Osteocyte (in vitro differentiated cells): ENCODE measurements at places on chromosomes 4 and X. TPM values are rescaled to one million over a fixed set of nuclear protein-coding genes. Genes with fewer than 3 reads are reported as not detected.

GAGE1 gene
- total RNA-seq, result not detected in 2 replicates

NWD2 gene
- not detected in 2 replicates for total RNA-seq

AADAT gene
- 10.4 and 10.7 TPM in 2 replicates for total RNA-seq

HSFX1 gene
- 1.6 and 2.1 TPM in 2 replicates for total RNA-seq

SYNPO2 gene
- total RNA-seq, result 3.2 and 4.1 TPM in 2 replicates

TREX2 gene
- total RNA-seq, result 2.5 TPM in 2 replicates

RNF128 gene
- total RNA-seq, result not detected in 2 replicates

NXF2 gene
- total RNA-seq, result not detected in 2 replicates

PLAC1 gene
- total RNA-seq, result not detected in 2 replicates

CDKL2 gene
- total RNA-seq, result 2.3 and 5.0 TPM in 2 replicates

SSX1 gene
- not detected in 2 replicates for total RNA-seq

AFAP1 gene
- total RNA-seq, result 64.9 and 66.9 TPM in 2 replicates

- H3K27ac ChIP-seq, result peak overlapping the region; percentile 61
- H3K36me3 ChIP-seq, result no peaks in the 10 kb centered on the region
- no peak overlapping the region for H3K4me3 ChIP-seq
- H3K27me3 ChIP-seq, result no peaks in the 10 kb centered on the region
These were observed 35.7 kb upstream of the EGFL6 start for GRCh38 chrX:13533726-13534125.

GRCh38 chr4:152508386-152508785 is 27.5 kb downstream of the FBXW7 start:
- H3K27me3 ChIP-seq, result no peaks in the 10 kb centered on the region
- H3K36me3 ChIP-seq, result peaks cover 1% of the 10 kb centered on the region
- H3K4me3 ChIP-seq, result no peak overlapping the region

GRCh38 chr4:100828986-100829685 is 311.3 kb upstream of the EMCN start:
- H3K4me1 ChIP-seq, result peaks cover 4% of the 10 kb centered on the region
- H3K27ac ChIP-seq, result no peak overlapping the region
- no peak for DNase-seq
- no peaks in the 10 kb centered on the region for H3K27me3 ChIP-seq
- H3K36me3 ChIP-seq, result no peaks in the 10 kb centered on the region

DNA sequence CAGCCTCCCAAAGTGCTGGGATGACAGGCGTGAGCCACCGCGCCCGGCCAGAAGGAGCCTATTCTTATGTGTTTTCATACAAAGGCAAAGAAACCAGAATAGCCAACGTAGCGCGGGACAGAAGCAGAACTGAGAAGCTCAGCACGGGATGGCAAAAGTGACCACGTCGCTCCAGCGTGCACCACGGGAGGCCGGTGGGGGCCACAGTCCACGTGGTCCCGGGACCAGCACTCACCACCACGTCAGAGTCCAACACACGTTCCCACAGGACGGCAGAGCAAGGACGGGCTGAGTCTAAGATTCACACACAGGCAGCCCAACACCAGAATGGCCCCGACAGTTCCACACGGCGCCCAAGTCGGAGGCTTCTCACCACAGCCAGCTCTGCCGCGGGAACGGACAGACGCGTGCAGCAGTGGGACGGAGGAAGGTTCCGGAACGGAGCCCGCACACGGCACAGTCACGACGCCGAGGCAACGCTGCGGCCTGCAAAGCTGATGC is 18.8 kb upstream of the GTPBP6 start:
- no peak overlapping the region for H3K27ac ChIP-seq
- peaks cover 27% of the 10 kb centered on the region for H3K36me3 ChIP-seq
- H3K27me3 ChIP-seq, result no peaks in the 10 kb centered on the region
- no peak for DNase-seq

DNA sequence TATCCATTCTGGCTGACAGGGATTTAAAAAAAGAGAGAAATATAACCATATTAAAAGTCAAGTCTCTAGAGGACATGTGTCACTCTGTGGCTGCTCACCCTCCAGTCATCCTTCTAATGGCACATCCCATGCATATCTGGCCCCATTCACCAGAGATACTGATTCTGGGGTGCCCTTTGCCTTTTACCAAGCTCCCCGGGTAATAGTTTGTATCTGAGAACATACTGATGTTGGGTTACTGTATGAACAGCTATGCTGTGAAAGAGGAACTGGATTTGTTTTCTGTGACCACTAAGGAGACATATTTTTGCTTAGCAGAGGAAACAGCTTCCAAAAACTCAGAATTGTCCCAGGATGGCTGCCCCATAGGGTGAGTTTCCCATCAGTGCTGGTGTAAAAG is 56.0 kb downstream of the SAT1 start:
- no peak for DNase-seq
- H3K4me3 ChIP-seq, result no peak overlapping the region
- peaks cover 8% of the 10 kb centered on the region for H3K4me1 ChIP-seq
- H3K27ac ChIP-seq, result no peak overlapping the region
- H3K36me3 ChIP-seq, result peaks cover 5% of the 10 kb centered on the region

DNA sequence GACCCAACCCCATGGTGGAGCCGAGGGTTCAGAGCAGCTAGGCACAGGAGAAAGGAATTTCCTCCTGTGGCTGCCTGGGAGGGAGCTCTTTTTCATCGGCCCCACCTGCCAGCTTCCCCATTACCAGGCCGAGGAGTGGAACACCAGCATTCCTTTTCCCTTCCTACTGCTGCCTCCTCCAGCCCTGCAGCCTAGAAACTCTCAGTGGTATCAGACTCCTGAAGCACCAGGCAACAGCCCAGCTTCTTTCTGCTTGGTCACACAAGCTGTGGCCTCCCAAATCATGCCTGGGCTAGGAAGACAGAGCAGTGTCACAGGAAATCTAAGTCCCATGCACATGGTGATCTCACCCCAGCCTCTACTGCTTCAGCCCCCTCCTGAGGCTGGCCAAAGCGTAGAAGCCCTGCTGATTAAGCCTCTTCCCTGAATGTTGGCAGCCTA is 30.1 kb downstream of the RTL5 start:
- no peak for DNase-seq
- H3K36me3 ChIP-seq, result no peaks in the 10 kb centered on the region
- no peak overlapping the region for H3K27ac ChIP-seq
- H3K27me3 ChIP-seq, result no peaks in the 10 kb centered on the region
- H3K4me1 ChIP-seq, result no peaks in the 10 kb centered on the region

GRCh38 chrX:20383477-20383876 is 116.8 kb upstream of the RPS6KA3 start:
- peaks cover 4% of the 10 kb centered on the region for H3K27me3 ChIP-seq
- no peak overlapping the region for H3K27ac ChIP-seq
- DNase-seq, result no peak

GRCh38 chr4:152081024-152081423 is 320.2 kb upstream of the GATB start:
- no peak for DNase-seq
- no peaks in the 10 kb centered on the region for H3K36me3 ChIP-seq
- no peak overlapping the region for H3K4me3 ChIP-seq
- peaks cover 38% of the 10 kb centered on the region for H3K27me3 ChIP-seq
- no peak overlapping the region for H3K27ac ChIP-seq

DNA sequence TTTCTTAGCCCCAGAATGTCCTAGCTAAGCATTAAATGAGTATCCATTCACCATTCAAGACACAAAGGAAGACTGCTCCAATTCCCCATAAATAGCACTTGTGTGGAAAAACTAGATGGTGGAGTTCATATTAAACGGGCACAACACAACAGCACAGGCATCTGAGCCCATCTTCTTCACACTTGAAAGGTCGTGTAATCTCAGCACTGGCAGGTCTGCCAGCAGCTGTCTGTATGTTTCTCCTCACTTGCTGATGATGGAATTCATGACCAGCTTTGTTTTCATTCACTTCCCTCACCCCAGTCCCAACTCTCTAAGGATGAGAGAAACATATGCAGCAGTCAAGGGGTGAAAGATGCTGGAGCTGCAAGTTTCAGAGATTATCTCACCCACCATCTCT is 148.7 kb downstream of the AFAP1 start:
- peak overlapping the region; percentile 47 for H3K27ac ChIP-seq
- H3K4me1 ChIP-seq, result peaks cover 41% of the 10 kb centered on the region

- peaks cover 24% of the 10 kb centered on the region for H3K4me1 ChIP-seq
- DNase-seq, result no peak
- peaks cover 34% of the 10 kb centered on the region for H3K36me3 ChIP-seq
- no peak overlapping the region for H3K4me3 ChIP-seq
- peak overlapping the region; percentile 43 for H3K27ac ChIP-seq
These were observed 80.7 kb downstream of the FAT1 start for GRCh38 chr4:186642998-186643397.

- no peaks in the 10 kb centered on the region for H3K27me3 ChIP-seq
- H3K27ac ChIP-seq, result no peak overlapping the region
- no peaks in the 10 kb centered on the region for H3K36me3 ChIP-seq
These were observed 291.8 kb downstream of the IDS start for GRCh38 chrX:149213264-149213663.

GRCh38 chrX:47080215-47080914 is 2.1 kb downstream of the RGN start:
- no peaks in the 10 kb centered on the region for H3K27me3 ChIP-seq
- H3K36me3 ChIP-seq, result no peaks in the 10 kb centered on the region
- H3K27ac ChIP-seq, result no peak overlapping the region
- no peak for DNase-seq
- no peak overlapping the region for H3K4me3 ChIP-seq

- H3K36me3 ChIP-seq, result no peaks in the 10 kb centered on the region
- peaks cover 24% of the 10 kb centered on the region for H3K4me1 ChIP-seq
- H3K27me3 ChIP-seq, result peaks cover 62% of the 10 kb centered on the region
- H3K4me3 ChIP-seq, result peak overlapping the region; percentile 95
- H3K27ac ChIP-seq, result no peak overlapping the region
These were observed 609 bp downstream of the NR3C2 start for GRCh38 chr4:148441624-148441985.

GRCh38 chrX:69291116-69291515 is 125.9 kb upstream of the PJA1 start:
- DNase-seq, result no peak
- no peak overlapping the region for H3K4me3 ChIP-seq
- H3K27me3 ChIP-seq, result no peaks in the 10 kb centered on the region
- H3K4me1 ChIP-seq, result no peaks in the 10 kb centered on the region
- no peaks in the 10 kb centered on the region for H3K36me3 ChIP-seq

DNA sequence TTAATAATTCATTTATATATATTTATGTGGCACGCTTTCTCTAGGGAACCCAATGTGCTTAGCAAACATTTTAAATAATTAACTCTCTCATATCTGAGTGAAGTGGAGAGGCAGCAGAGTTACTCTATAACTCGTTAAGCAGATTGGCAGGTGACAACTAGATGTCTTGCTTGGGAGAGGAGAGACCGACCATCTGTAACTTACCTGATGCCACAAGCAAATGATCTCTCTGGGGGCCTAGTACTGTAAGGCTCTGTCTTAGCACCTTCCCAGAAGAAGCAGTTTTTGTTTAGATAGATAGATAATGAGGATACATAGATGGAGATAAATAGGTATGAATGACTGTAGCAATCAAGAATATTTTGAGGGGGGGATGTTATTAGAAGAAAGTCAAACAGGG is 11.9 kb upstream of the SEL1L3 start:
- H3K4me1 ChIP-seq, result no peaks in the 10 kb centered on the region
- peaks cover 2% of the 10 kb centered on the region for H3K27me3 ChIP-seq
- H3K27ac ChIP-seq, result no peak overlapping the region
- H3K4me3 ChIP-seq, result no peak overlapping the region
- no peaks in the 10 kb centered on the region for H3K36me3 ChIP-seq

GRCh38 chr4:184331268-184331995 is 113.8 kb upstream of the ENPP6 start:
- H3K4me3 ChIP-seq, result no peak overlapping the region
- no peak for DNase-seq
- no peaks in the 10 kb centered on the region for H3K36me3 ChIP-seq
- H3K27me3 ChIP-seq, result no peaks in the 10 kb centered on the region
- H3K27ac ChIP-seq, result no peak overlapping the region
- H3K4me1 ChIP-seq, result no peaks in the 10 kb centered on the region

GRCh38 chr4:187415231-187415630 is 580.3 kb upstream of the ZFP42 start:
- no peaks in the 10 kb centered on the region for H3K36me3 ChIP-seq
- H3K4me1 ChIP-seq, result no peaks in the 10 kb centered on the region
- DNase-seq, result no peak
- H3K27ac ChIP-seq, result no peak overlapping the region
- no peak overlapping the region for H3K4me3 ChIP-seq
- no peaks in the 10 kb centered on the region for H3K27me3 ChIP-seq

DNA sequence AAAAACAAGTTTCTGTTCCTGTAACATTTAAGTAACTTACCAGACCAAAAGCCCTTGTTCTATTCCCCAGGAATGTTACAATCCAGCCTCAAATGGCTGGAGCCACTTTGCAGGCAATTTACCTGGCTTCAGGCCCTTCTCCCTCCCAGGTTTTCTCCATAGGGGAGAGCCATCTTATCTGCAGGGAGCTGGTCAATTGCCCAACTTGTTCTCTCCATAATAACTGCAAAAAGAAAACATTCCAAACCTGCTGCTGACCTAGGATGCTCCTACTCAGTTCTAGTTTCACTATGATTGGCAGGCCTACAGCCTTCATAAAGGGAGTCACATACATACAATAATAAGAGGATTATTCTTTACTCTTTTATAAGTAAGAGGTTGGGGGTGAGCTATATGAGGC is 670.7 kb downstream of the PCDH7 start:
- H3K4me1 ChIP-seq, result peaks cover 40% of the 10 kb centered on the region
- H3K27me3 ChIP-seq, result no peaks in the 10 kb centered on the region

GRCh38 chrX:153476666-153477363 is 6.4 kb upstream of the HAUS7 start:
- no peak for DNase-seq
- peaks cover 49% of the 10 kb centered on the region for H3K4me1 ChIP-seq
- H3K27ac ChIP-seq, result peak overlapping the region; percentile 91
- H3K36me3 ChIP-seq, result no peaks in the 10 kb centered on the region

DNA sequence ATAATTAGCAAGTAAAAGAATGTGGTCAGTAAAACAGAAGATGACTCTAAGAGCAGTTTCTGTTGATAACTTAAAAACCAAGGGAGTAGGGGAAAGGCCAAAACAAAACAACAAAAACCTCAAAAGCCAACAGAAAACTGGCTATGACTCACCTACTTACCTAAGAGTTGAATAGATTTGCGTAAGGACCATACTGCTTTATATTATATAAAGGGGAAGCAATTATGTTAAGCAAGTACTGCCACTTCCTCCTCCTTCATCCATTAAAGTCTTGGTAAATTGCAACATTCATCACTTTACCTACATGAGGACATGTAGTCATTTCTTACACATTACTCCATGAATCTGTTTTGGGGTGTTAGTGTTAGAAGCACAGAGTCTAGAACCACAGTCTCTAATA is 85.9 kb upstream of the FAM47A start:
- no peak for DNase-seq
- H3K4me1 ChIP-seq, result no peaks in the 10 kb centered on the region
- no peak overlapping the region for H3K4me3 ChIP-seq
- no peak overlapping the region for H3K27ac ChIP-seq
- no peaks in the 10 kb centered on the region for H3K36me3 ChIP-seq
- H3K27me3 ChIP-seq, result no peaks in the 10 kb centered on the region

GRCh38 chr4:123802933-123803332 is 406.3 kb downstream of the SPRY1 start:
- no peak for DNase-seq
- no peak overlapping the region for H3K27ac ChIP-seq
- no peak overlapping the region for H3K4me3 ChIP-seq
- H3K36me3 ChIP-seq, result peaks cover 5% of the 10 kb centered on the region
- peaks cover 6% of the 10 kb centered on the region for H3K4me1 ChIP-seq
- H3K27me3 ChIP-seq, result no peaks in the 10 kb centered on the region
